ENCODE measurements at places on chromosomes 3 and 15.

GRCh38 chr3:178684881-178685590 lies 148.8 kb downstream of the KCNMB2 start:
- H3K4me1 ChIP-seq = no peaks in the 10 kb centered on the region
- DNase-seq = no peak
- H3K4me3 ChIP-seq = no peak overlapping the region
- H3K27ac ChIP-seq = no peak overlapping the region
- no peaks in the 10 kb centered on the region for H3K36me3 ChIP-seq

DNA sequence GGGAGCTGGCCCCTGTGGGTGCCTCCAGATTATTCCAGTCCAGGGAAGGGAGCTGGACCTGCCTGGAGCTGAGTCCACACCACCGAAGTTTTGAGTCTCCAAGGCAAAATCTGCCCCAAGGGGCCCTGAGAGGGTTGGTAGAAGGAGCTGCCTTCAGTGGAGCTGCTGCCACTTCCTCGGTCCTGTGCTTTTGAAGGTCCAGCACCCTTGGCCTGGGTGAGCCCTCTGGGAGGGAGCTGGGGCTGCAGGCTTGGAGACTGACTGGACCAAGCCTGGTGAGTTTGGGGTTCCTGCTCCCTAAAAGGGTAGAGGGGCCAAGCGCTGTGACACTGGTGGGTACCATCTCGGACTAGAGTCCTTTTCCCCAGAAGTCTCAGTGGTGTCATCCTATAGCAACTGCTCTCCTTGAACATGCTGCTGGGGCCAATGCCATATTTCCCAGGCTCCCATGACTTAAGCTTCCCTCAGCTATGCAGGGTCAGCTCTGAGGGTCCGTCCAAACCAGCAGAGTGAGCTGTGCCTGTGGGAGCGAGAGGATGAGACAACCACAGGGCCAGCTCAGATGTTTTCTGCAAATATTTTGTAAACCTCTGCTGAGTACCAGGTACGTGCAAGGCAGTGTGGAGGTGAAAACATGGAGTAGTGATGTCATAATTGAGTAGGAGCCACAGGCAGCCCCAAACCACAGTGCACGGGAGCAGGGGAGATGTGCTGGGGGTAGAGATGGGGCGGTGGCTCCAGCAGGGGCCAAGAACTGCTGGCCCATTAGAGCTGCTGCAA lies 96.0 kb downstream of the ABHD5 start:
- no peaks in the 10 kb centered on the region for H3K36me3 ChIP-seq
- no peaks in the 10 kb centered on the region for H3K4me1 ChIP-seq

DNA sequence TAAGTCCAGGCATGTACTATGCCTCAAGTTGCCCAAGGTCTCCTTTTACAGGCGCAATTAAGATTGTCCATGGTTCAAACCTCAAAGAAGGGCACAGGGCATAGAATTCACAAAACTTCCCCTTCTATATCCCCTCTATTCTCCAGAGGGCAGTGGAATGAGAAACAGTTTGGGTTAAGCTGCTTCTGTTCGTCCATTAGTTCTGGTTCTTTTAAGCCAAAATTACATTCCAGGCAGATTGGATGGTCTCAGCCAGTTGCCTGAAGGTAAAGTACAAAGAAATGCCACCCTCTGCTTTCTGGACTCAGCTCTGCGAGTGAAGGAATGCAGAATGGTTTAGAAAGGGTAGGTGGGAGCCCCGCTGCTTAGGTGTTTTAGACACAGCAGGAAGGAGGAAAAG lies 200.7 kb downstream of the GREM1 start:
- H3K36me3 ChIP-seq = no peaks in the 10 kb centered on the region
- no peaks in the 10 kb centered on the region for H3K27me3 ChIP-seq
- DNase-seq = no peak
- H3K27ac ChIP-seq = peak overlapping the region; percentile 22
- no peak overlapping the region for H3K4me3 ChIP-seq
- no peaks in the 10 kb centered on the region for H3K4me1 ChIP-seq

- no peak overlapping the region for H3K27ac ChIP-seq
- peaks cover 22% of the 10 kb centered on the region for H3K36me3 ChIP-seq
- peak overlapping the region; percentile 21 for H3K4me3 ChIP-seq
- DNase-seq = no peak
- H3K4me1 ChIP-seq = no peaks in the 10 kb centered on the region
- H3K27me3 ChIP-seq = no peaks in the 10 kb centered on the region
Measured at GRCh38 chr3:184241447-184242296, 7.1 kb downstream of the ALG3 start.

DNA sequence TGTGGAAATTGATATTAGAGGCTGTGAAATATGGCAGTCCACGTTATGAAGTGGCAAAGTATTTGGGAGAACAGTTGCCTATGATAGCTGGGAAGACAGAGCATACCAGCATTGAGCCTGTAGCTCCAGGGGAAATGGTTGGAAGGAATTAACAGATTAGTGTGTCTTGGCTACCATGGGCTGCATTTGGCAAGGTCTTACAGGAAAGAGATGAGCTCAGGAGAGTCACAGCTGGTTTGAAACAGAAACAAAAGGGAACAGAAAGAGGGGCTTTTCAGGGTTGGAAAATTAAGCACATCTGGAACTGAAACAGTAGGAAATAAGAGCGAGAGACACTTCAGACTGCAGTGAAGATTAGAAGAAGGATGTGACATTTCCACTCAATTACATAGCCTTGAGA lies 141.7 kb downstream of the FBLN2 start:
- H3K27ac ChIP-seq = no peak overlapping the region
- H3K4me1 ChIP-seq = no peaks in the 10 kb centered on the region
- no peaks in the 10 kb centered on the region for H3K27me3 ChIP-seq
- H3K36me3 ChIP-seq = no peaks in the 10 kb centered on the region
- DNase-seq = no peak

- no peak for DNase-seq
- no peaks in the 10 kb centered on the region for H3K27me3 ChIP-seq
- H3K27ac ChIP-seq = no peak overlapping the region
- H3K4me1 ChIP-seq = peaks cover 17% of the 10 kb centered on the region
- H3K36me3 ChIP-seq = no peaks in the 10 kb centered on the region
- no peak overlapping the region for H3K4me3 ChIP-seq
Measured at GRCh38 chr3:107846279-107846852, 244.5 kb downstream of the CD47 start.

GRCh38 chr15:58431221-58432149 lies at the start of gene LIPC:
LIPC (plus strand) TSS chr15:58431991; CDS start chr15:58432033, 42 bp downstream.
- no peak within 1 kb of the TSS for H3K4me3 ChIP-seq
- H3K36me3 ChIP-seq = no peaks in the 10 kb centered on the region
- no peak within 1 kb of the TSS for H3K27ac ChIP-seq
- DNase-seq = no peak

GRCh38 chr3:46539443-46540005 lies 26.6 kb downstream of the LRRC2 start:
- DNase-seq = no peak

GRCh38 chr3:81277853-81278252 lies 483.6 kb downstream of the GBE1 start:
- H3K27me3 ChIP-seq = no peaks in the 10 kb centered on the region
- no peak for DNase-seq
- no peak overlapping the region for H3K27ac ChIP-seq
- H3K36me3 ChIP-seq = no peaks in the 10 kb centered on the region
- H3K4me3 ChIP-seq = no peak overlapping the region

DNA sequence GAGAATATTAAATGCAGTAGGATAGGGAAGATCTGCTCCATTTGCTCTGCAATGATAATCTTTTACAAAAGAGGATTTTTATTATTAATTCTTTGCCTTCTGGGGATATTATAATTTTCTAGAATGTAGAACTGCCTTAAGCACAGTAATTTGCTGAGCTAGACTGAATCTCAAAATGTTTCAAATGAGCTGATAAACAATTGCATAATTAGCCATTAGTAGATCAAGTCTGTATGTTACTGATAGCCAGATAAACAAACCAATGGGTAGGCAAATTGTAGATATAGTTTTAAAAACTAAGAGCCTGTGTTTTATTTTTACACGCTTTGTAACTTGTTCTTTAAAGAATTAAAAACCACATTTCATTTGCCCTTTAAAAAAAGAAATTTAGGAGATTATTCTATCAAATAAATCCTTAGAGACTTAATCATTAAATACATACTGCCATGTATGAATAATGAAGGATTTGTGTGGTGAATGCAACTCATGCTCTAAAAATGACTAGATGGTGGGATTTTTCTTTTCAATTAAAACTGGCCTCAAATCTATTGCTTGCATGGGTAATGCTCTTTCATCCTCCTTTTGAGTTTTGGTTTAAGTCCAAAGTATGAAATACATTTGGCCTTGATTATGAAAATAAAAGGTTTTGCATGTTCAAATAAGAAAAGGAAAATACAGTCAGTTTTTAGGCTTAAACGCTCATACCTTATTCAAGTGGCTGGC lies 32.6 kb upstream of the NANOGP8 start:
- DNase-seq = no peak
- H3K4me1 ChIP-seq = no peaks in the 10 kb centered on the region
- H3K4me3 ChIP-seq = no peak overlapping the region
- no peaks in the 10 kb centered on the region for H3K27me3 ChIP-seq

DNA sequence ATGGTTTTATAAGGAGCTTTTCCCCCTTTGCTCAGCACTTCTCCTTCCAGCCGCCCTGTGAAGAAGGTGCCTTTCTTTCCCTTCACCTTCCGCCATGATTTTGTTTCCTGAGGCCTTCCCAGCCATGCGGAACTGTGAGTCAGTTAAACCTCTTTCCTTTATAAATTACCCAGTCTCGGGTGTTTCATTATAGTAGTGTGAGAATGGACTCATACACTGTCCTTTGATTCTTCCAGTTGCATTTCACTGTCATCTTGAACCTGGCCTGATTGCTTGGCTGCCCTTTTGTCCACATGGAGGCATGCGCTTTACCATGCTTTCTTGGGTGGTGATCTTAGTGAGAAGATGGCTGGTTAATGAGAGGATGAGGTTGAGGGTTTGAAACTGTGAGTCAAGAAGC lies 23.2 kb downstream of the USP13 start:
- no peaks in the 10 kb centered on the region for H3K36me3 ChIP-seq
- H3K27ac ChIP-seq = no peak overlapping the region
- H3K27me3 ChIP-seq = no peaks in the 10 kb centered on the region
- H3K4me1 ChIP-seq = no peaks in the 10 kb centered on the region

DNA sequence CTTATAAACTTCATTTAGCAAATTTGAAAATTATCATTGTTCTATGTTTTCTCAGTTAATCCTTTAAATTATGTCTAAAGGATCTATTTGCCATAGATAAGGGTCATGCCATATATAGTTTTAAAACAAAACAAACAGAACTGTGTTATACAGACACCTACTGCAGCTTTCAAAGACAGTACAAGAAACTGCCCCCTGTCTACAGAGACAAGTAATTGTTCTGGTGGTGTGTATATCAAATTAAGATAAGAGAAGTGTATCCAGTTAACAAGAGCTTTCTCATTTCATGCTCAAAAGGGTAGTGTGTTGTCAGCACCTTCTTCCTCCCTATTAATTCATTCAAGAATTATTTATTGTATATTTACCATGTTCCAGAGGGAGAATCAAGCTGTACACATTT lies 201.2 kb downstream of the FMN1 start:
- H3K27ac ChIP-seq = no peak overlapping the region
- H3K4me3 ChIP-seq = no peak overlapping the region
- no peaks in the 10 kb centered on the region for H3K4me1 ChIP-seq

DNA sequence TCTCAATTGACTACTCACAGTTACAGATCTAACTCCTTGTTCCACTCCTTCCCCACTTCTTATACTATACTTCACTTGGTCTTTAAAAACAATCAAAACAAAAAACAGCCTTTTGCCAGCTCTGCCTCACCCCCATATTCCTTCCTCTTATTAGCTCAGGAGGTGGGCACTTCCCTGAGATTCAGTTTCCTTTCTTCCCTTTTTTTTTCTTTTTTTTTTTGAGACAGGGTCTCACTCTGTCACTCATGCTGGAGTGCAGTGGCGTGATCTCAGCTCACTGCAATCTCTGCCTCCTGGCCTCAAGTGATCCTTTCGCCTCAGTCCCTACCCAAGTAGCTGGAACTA lies 6.9 kb downstream of the C3orf62 start:
- H3K36me3 ChIP-seq = peaks cover 16% of the 10 kb centered on the region
- H3K27me3 ChIP-seq = no peaks in the 10 kb centered on the region
- no peak overlapping the region for H3K4me3 ChIP-seq
- no peak overlapping the region for H3K27ac ChIP-seq
- H3K4me1 ChIP-seq = no peaks in the 10 kb centered on the region

GRCh38 chr15:42955518-42955917 lies 34.9 kb upstream of the TTBK2 start:
- no peaks in the 10 kb centered on the region for H3K27me3 ChIP-seq
- no peak for DNase-seq
- H3K4me3 ChIP-seq = no peak overlapping the region
- H3K4me1 ChIP-seq = no peaks in the 10 kb centered on the region
- H3K27ac ChIP-seq = no peak overlapping the region
